Forelimb muscle (tissue), 1 donor: ENCODE measurements at places on chromosomes 5 and 9.

DNA sequence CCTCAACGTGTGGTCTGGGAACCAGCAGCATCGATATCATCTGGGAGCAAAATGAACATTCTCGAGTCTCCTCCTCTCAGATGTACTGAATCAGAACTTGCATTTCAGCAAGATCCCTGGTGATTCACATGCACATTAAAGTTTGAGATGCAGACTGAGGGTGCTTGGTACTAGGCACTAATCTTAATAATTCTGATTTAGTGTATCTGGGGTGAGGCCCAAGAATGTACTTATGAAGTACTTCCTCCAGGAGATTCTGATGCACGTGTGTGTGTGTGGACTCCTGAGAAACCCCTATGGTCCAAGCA lies 56.2 kb upstream of the EQTN start:
- DNase-seq: no peak

- no peak for DNase-seq
Measured at GRCh38 chr9:116260531-116260930, 106.9 kb downstream of the PAPPA start.

GRCh38 chr5:113276493-113276892 lies 158.3 kb downstream of the TSSK1B start:
- no peak for DNase-seq

DNA sequence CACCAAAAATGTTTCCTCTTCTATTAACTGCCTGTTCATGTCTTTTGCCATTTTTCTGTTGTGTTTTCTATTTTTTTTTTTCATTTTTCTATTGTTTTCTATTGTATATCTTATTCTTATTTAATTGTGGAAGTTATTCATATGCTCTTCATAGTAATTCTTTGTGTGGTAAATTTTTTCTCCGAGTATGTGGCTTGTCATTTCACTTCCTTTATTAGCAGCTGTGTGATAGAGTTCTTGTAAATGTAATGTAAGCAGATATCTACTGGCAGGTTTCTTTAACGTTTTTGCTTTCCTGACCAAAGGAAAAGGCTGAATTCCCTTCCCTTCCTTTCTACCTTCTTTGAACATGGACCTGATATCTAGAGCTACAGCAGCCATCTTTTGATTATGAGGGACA lies 5.8 kb upstream of the PLPP1 start:
- no peak for DNase-seq

DNA sequence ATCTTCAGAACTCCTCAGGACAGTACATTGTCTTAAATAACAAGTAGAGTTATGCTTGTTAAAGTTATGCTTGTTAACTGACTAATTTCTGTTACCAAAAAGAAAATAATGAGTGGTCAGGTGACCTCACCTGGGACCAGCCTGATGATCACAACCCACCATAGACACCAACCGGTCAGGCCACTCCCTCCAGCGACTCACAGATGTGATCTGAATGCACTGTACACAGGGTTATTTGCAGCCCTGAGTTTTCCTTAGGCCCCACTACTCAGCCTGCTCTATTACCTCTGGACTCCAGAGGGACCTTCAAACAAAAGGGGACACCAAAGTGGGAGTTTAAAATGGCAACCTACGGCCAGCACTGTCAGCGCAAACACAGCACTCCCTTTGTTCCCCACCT lies 55.3 kb downstream of the ARSB start:
- no peak for DNase-seq

GRCh38 chr5:150080696-150081435 lies 5.5 kb downstream of the CSF1R start:
- no peak for DNase-seq

- no peak for DNase-seq
Measured at GRCh38 chr5:111792471-111793058, 35.6 kb upstream of the NREP start.

- no peak for DNase-seq
Measured at GRCh38 chr5:7868427-7868772, 431 bp downstream of the FASTKD3 start.

GRCh38 chr5:170444969-170445505 lies 55.9 kb upstream of the KCNMB1 start:
- DNase-seq: no peak

DNA sequence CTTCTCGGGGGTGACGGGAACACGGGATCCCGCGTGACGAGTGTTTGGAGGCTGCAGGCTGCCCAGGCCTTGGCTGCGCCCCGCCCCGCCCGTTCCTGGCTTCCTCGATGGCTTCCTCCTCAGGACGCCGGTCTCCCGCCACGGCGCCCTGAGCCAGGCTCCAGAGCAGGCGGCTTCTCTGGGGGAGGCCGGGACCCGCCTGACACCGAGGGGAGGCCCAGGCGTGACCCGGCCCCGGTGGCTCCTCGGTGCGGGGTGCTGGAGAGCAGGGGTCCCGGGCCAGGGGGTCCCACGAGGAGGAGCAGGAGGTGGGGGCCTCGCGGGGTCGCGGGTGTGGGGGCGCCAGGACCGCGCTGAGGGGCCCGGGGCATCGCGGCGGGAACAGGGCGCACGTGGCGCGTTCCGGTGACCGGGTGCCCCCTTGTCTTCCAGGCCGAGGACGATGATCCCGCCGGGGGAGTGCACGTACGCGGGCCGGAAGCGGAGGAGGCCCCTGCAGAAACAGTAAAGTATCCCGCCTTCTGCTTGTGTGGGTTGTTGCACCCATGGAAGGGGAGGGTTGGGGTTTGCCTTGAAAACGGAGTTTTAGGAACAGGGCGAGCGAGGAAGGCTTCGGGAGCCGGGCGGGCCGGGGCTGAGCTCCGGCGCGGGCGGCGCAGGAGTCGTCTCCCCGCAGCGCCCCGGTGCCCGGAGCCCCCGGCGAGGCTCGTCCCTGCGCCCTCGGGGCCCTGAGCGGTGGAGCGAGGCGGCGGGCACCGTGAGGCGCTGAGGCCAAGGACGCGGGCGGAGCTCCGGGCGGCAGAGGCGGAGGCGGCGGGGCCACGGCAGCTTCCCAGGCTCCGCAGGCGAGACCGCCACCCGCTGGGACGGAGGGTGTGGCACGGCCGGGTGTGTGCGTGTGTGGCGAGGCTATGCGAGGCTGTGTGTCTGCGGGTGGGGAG lies 22.2 kb downstream of the AHRR start:
- DNase-seq: no peak

DNA sequence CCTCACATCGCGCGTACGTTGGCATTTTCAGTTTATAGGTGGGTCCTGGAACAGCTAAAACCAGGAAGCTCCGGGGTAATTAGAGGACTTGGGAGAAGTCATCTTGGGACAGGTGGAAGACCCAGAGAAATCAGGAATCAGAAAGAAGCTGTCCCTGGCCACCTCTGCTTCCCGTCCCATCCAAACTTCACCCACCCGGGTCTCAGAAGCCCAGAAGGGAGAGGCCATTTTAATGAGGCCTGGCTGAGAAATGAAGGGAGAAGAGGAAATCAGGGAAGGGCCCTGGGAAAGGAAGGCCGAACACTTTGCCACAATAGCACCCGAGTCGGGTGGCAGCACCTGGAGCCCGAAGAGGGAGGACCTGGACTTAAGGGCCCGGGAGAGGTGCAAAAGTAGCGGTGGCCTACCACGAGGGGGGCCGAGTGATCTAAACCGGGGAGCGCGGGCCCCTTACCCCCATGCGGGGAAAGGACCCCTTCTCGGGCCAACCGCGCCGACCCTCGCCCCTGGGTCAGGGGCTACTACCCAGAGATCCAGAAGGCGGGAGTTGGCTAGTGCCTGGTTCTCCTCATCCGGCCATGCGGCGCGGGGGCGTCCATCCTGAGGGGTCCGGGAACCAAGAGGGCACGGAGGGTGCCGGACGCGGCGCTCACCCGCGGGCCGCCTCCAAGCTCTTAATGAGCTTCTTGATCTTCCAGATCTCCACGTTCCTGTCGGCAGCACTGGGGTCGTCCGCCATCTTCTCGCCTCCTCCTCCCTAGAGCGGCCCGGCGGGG lies 668 bp downstream of the ETF1 start:
- no peak for DNase-seq

GRCh38 chr5:89273289-89273688 lies 390.3 kb upstream of the MEF2C start:
- DNase-seq: no peak

DNA sequence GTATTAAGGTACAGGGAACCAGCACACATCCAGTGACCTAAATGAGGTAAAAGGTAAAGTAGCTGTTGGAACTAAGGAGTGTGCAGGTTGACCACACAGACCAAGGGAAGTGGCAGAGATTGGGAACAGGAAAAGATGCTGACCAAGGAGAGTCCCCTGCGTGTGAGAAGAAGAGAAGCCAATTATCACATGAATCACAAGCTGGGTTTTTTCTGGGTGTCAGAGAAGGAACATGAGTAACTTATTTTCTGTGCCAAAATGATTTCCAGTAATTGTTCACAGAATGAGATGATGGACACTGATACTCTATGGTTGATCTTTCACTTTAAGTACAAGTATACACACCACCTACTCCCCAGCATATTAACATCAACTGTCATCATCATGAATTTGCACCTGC lies 130.7 kb upstream of the ACO1 start:
- DNase-seq: no peak

- DNase-seq: no peak
Measured at GRCh38 chr5:78253201-78253600, 41.3 kb downstream of the AP3B1 start.

GRCh38 chr5:139849942-139850341 lies 54.3 kb downstream of the PSD2 start:
- DNase-seq: no peak

- no peak for DNase-seq
Measured at GRCh38 chr9:131744720-131745201, 4.9 kb upstream of the RAPGEF1 start.

- no peak for DNase-seq
Measured at GRCh38 chr5:14299666-14300065, 156.5 kb downstream of the TRIO start.

DNA sequence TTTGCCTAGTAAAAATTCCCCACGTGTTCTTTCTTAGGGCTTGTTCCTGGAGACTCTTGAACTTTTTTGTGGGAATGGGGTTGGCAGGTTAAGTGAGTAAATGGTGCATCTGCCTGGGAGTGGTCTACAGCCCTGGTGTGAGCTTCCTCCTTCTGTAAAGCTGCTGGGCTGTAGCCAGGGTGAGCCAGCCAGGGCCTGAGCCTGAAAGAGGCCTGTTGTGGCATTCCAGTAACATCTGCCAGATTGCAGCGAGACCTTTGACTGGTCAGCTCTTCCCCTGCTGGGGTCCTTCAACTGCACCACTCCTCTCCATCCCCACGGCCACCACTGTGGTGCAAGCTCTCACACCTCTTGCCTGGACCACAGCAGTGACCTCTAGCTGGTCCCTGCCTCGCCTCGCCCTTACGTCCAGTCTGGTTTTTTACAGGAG lies 47.5 kb downstream of the SLC22A5 start:
- no peak for DNase-seq

DNA sequence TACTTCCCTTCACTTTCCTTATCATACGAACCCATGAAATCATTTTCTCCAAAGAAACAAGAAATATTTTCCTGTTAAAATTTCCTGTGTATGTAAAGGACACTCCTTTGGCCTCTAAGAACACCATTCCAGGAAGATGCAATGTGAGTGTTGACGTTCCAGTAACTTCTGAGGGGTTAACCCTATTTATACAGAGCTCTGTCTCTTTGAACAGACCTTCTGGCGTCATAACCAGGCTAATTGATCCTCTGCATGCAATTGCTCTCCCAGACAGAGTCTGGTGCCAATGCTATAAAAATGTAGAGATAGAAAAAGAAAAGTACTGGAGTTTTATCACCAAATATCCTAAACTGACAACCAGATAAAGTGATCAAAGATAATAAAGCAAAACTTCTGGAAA lies 218.5 kb downstream of the TLE1 start:
- no peak for DNase-seq

GRCh38 chr9:8784838-8785237 lies 985.3 kb upstream of the DMAC1 start:
- DNase-seq: no peak

DNA sequence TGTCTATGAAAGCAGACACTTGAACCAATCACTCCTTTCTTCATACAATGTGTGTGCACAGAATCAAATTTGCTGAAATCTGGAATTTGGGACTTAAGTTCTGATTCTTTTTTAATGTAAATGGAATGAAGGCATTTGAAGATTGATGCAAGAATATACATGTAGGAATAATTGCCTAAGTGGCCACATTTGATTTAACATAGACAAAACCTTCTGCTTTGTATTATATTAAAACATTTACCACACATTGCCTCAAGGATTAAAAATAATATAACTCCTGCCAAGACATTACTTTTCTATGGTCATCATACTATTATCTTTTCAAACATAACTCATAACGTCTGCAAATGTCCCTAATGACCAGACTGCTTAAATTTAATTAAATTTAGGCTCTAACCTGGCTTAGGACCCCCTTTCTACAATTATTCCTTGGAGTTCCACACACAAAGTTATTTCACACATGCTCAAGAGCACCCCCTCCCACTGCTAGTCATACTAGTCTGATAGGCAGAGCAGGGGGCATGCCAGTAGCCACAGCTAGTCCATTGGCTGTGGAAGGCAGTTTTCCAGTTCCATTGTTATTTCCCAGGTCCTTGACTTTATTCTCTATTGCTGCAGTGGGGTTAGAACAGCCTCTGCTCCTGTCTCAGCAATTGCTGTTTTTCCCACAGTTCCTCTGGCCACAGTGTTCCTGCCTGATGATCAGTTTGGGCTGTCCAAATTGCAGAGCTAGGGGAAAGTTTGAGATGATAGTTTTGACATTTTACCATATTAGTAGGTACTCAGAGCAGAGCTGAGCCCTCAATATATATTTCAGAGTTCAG lies 360.6 kb upstream of the GRAMD2B start:
- peak; percentile 26 for DNase-seq

GRCh38 chr5:171188016-171188415 lies 121.0 kb upstream of the TLX3 start:
- DNase-seq: no peak

- no peak for DNase-seq
Measured at GRCh38 chr9:37004424-37004935, 29.6 kb downstream of the PAX5 start.

DNA sequence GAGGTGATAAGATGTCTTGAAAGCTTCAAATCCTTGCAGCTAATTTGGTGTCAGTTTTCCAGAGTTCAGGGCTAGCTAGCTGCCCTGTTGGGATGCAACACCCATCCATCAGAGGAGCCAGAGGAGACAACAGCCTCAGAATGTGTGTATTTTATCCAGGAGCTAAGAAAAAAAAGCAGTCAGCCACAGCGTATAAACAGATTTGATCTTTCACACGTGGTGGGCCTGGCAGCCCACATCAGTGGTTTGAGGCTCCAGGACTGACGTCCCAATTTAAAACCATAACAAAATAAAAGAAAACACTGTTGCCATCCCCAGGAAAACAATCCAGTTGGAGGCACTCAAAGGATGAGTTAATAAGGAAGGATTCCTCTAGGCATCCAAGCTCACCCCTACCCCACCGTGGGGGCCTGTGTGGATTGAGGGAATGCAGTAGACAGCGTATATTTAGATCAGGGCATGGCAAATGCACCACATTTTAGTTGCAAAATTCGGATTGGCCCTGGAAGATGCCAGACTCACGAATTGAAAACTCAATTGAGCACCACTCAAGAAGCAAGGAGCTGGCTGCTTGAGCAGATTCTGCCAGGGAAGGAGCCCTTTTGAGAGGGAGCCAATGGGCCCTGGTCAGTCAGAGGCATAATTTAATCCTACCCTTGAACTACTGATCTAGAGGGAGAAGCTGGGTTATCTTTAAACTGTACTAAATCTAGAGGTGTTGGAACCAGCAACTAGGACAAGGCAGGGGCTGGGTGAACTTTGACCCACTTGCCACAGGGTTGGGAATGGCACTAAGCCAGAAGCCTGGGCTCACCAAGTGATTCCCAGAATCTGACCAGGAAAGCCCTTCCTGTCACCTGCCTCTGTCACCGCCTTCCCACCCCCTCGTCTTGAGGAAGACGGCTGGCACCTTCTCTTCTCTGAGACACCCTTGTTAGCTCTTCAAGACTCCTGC lies 17.5 kb downstream of the ADRA1B start:
- DNase-seq: no peak

GRCh38 chr9:14205463-14205862 lies 108.5 kb downstream of the NFIB start:
- DNase-seq: no peak
